ENCODE measurements at places on chromosomes 12 and 14.

DNA sequence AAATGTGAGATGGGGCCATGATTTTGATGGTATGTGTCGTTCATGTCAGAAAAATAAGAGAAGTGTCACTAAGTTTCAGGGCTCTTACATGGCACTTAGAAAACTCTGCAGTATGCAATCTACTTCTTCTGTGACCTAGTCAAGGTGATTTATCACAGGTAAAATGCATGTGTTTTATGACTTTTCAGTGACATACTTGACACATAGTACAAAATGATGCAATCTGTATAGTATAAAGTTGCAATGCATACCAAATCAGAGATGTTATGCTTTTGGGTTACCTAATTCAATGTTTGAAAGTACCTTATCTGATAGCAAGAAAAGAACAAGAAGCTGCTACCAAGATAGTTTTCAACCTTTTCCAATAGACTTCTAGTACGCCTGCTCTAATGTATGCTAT lies 21.9 kb upstream of the ARHGAP5 start:
- no peak for DNase-seq

DNA sequence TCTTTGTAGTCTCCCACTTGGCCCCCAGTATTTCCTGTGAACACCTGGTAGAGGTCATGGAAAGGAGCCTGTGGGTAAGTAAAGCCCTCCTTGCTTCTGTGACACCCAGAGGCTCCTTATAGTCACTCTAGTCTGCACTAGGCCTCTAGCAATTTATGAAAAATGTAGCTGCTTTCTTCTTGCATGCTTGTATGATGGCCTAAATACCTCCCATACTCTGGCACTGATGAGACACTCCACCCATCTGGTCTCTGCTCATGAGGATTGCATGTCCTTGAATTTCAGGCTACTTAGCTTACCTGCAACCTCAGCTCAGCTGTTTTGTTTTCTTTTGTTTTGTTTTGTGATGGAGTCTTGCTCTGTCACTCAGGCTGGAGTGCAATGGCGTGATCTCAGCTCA lies 4.6 kb upstream of the A2ML1 start:
- no peak for DNase-seq

- DNase-seq, result no peak
These were observed 328.7 kb downstream of the DPF3 start for GRCh38 chr14:72565149-72565559.

DNA sequence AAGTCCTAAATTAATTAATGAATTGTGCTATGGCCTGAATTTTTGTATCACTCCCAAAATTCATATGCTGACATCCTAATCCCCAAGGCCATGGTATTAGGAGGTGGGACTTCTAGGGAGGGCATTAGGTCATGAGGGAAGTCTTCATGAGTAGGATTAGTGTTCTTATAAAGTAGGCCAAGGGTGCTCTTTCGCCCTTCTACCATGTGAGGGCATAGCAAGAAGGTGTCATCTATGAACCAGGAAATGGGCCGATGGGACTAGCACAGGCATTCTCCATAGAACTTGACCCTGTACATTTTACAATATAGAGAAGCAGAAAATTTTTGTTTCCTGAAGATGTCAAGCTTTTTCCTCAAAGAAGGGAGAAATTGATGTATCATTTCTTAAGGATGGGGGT lies 12.5 kb downstream of the SYT10 start:
- no peak for DNase-seq

GRCh38 chr14:91415794-91416743 lies 1.6 kb downstream of the CCDC88C start:
- peak; percentile 82 for DNase-seq

- no peak for DNase-seq
These were observed 595.6 kb upstream of the ATP2B1 start for GRCh38 chr12:90304231-90304630.

DNA sequence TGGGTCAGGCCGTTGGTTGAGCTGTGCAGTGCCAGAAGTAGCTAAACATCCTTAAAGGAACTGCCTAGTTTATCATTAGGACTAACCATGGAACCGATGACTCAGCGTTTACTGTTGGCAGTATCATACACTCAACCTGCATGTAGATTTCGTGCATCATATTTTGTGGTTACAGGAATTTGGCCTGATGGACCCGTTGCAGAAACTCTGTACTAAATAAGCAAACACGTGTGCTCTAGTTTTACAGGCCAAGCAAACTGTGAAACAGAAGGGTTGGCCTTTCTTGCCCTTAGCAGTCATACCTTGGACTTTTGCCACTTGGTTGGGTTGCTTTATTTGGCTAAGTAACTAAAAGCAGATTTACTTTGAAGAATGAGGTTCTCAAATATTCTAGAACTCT lies 35.6 kb downstream of the DGLUCY start:
- DNase-seq, result peak; percentile 49

GRCh38 chr12:17361224-17361623 lies 728.8 kb downstream of the RERGL start:
- DNase-seq, result no peak

DNA sequence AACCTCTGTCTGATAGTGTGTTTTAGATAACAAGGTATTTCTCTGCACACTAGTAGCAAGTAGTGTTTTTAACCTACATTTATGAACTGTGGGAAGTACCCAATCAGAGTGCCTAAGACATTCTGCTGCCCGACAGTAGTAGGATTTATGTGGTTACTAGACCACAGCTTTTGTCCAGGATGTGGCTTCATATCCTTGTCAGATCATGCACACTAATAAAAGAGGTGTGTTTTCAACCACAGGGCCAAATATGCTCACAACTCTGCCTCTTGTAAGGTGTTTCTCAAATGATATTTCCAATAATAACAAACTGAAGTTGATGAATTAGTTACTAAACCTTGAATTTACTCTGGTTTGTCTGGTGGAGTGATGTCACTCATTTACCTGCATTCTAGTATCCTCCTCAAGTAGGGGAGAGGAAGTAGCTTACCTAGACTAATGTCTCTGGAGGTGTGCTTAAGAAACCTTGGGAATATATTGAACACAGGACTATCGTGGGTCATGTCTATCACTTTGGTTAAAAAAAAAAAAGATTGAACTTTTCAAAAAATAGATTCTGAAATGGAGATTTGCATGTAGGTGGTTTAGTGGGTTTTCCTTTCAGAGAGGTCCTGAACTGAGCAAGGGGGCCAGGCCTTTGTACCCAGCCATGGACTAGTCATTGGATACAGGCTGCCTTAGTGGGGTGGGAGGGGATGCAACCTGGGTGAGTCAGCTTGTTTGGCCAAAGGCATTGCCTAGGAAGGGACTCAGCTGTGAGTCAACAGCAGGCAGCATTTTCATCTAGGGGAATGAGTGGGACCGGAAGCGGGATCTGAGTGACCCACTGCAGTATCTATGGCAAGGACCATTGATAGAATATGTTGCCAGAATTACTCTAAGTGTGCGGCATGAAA lies 14.1 kb downstream of the FBXW8 start:
- DNase-seq, result no peak

GRCh38 chr14:75252254-75252837 lies 26.3 kb upstream of the FOS start:
- DNase-seq, result no peak

DNA sequence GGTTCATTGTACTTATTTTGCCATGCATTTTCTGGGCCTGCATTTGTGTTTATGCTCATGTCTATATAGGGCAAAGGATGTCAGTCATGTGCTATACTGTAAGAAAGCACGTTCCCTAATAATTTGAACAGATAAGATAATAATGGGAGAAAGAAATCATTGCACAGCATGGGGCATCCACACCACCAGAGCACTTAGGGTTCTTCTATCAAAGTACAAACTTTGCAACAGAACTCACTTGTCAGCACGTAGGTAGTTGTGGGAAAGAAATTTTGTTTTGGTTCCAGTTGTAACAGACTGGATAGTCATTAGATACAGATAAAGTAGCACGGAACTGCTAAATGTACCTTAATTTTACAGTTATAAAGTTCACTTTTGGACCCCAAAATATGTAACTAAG lies 10.1 kb downstream of the PPP1CC start:
- no peak for DNase-seq

GRCh38 chr14:72634691-72635616 lies 258.9 kb downstream of the DPF3 start:
- DNase-seq, result no peak

DNA sequence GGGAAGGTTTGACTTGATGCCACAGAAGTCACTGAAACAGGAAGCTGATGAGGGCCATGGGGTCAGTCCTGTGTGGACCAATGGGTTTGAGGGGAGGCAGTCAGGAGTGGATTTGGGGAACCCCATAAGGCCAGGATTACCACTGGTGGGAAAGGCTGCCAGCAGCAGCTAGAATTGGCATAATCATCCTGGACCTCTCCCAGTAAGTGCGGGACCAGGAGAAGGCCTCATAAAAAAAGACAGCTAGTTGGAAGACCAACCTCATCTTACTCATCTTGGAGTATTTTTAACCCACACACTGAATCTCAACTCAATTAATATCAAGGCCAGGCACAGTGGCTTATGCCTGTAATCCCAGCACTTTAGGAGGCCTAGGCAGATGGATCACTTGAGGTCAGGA lies 22.7 kb downstream of the TBX3 start:
- DNase-seq, result no peak

DNA sequence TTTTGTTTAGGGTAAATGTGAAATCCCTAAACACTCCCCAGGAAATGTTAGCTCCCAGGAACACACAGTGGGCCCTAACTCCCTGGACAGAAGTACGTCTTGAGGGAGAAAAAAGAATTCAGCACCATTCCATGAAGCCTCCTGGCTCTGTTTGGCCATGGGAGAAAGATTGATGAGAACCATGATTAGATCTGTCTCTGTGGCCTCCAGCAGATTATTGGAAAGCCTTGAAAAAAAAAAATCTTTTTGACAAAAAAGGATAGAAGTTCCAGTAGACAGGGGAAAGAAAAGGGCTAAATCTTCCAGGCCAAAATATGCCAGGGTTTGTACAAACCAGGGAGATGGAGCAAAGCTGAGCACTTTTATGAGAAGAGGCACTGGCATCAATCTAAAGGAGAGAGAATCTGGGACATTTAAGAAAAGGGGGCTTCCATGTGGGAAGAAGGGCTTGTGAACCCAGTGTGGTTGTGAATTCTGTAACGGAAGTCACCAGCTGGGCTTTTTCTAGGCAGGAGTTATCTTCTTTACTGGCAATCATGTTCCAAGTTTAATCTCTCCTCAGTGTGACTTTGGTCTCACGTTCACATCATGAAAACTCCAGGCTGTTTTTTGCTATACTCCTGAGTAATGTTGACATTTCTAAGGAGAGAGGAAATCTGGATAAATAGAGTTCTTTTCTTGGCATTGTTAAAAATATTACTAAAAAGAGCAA lies 426.7 kb downstream of the RAD51B start:
- no peak for DNase-seq

DNA sequence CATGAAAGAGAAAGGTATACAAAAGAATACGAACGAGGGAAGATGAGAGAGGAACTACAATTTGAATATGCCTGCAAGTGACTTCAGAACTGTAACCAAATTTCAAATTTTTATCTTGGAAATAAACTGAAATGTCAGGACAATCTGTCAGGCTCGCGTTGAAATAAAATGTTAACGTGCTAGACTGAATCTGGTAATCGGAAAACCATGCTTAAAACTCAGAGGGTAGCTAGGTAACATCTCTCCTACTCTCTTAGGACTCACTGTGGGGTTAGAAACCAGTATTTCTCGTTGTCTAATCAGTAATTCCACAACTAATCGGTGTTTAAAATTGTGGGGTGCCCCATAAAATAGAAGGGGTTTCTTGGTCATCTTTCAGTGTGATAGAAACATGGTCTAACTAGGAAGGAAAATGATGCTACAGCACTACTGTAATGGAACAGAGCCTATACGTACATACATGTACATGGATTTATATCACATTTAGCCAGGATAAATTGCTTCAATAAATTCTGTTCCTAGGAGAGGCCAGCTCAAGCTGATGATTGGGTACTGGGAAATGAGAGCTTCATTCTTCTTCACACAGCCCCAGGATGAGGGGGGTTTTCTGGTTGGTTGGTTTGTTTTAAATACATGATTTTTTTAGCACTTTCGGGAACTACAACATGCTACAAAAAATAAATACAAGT lies 23.9 kb downstream of the ATF7 start:
- no peak for DNase-seq

DNA sequence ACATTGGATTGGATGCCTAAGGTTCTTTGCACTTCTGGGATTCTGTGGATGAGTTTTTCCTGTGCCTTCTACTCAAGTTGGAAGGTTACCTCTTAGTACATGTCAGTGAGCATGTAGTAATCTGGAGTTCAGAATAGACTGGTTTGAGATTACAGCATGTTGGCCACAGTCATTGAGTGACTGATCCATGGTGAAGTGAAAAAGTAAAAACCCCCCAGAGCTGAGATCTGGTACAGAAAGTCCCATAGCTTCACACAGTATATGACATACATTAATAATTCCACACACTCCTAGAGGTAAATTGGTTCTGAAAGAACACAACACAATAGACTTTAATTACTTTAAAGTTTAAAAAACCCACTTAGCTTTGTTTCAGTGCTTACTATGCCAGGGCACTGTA lies 11.9 kb upstream of the CCND2 start:
- DNase-seq, result no peak

GRCh38 chr12:71243370-71243769 lies 85.6 kb upstream of the TSPAN8 start:
- no peak for DNase-seq

GRCh38 chr14:43621282-43621681 lies 885.8 kb downstream of the FSCB start:
- DNase-seq, result no peak

- no peak for DNase-seq
These were observed 35.3 kb upstream of the PAPOLA start for GRCh38 chr14:96466918-96467317.

- DNase-seq, result no peak
These were observed 3.3 kb downstream of the DCAF5 start for GRCh38 chr14:69149461-69150244.

DNA sequence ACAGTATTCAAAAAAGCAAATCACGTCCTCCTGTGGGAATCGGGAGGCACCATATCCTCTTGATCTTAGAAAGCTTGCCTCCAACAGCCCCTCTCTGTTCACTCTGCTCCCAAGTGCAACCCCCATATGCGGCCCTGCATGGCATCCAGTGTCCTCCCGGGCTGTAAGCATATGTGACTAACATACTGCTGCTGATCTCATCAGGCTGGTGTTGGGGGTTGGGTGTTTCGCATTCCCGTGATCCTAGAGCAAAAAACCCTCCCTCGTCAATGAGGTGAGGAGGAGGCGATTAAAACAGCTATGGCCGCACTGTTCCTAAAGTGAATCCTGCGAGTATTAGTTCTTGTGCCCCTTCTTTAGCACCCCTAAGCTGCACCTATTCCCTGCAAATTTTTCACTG lies 28.1 kb upstream of the PPM1A start:
- DNase-seq, result no peak

DNA sequence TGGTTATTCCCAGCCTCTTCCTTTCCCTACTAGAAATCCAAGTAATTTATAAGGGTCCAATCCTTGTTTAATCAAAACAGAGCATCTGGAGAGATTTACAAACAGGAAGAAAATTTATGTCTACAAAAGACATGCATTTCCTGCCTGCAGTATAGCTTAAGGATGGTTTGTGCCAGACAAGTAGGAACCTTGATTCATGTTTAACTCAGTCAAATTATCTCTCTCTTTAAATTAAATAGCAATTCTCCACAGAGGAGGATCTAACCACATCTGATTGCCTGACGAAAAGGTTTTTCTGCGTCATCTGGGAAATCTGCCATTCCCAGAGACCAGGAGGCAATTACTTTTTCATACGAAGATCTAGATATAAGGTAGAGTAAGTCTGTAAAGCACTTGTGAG lies 105.2 kb downstream of the ZFC3H1 start:
- no peak for DNase-seq
